ENCODE measurements at places on chromosomes 4 and X. TPM values are rescaled to one million over a fixed set of nuclear protein-coding genes. Genes with fewer than 3 reads are reported as not detected.

GRCh38 chrX:134782796-134783195 lies 124.5 kb upstream of the PLAC1 start:
- no peak for DNase-seq

- no peak for DNase-seq
Measured at GRCh38 chr4:7074426-7074825, 6.6 kb upstream of the GRPEL1 start.

DNA sequence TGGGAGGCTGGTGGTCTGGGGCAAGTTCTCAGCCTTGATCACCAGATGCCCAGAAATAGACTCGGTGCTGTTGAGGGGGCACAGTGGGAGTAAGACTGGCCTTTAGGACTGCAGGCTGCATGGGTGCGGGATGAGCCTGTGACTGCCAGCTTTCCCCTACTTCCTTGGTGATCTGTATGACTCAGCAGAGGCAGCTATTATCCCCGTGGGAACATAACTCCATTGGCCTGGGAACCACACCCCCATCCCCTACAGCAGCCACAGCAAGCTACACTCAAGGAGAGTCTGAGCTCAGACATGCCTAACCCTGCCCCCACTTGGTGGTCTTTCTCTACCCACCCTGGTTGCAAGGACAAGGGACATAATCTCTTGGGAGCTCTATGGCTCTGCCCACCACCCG lies 20.6 kb downstream of the CLIC2 start:
- no peak for DNase-seq

DNA sequence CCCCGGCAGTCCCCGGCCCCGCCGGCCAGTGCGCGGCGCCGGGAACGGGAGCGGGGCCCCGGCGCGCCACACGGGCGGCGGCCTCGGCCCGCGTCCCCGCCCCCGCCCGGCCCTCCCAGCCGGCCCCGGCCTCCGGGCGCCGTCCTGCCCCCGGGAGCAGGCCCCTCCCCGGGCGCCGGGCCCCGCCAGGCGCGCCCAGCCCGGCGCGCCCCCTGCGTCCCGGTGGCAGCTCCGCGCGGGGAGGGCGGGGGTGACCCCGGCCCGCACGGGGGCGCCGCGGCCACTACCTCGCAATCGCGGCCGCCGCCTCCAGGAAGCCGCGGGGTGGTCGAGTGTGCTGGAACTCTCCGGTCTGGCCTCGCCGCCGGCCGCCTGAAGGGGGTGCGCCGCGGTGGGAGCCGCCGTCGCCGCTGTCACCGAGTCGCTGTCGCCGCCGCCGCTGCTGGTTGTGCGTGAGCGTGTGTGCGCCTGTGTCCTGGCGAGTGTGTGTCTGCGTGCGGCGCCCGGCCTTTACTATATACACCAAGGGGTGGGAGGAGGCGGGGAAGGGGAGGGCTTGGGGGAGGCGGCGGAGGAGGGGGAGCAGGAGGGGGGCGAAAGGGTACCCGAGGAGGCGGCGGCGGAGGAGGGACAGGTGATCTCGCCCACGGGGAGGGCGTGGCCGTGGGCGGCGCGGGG lies at the start of gene RAI2:
Gene RAI2 (minus strand): TSS at position 488 of the 678 bp plus-strand sequence. CDS start 59,288 bp downstream, outside the sequence.
- peak; percentile 64 for DNase-seq

GRCh38 chrX:150504397-150505182 lies 63.8 kb upstream of the MTM1 start:
- DNase-seq = no peak

GRCh38 chrX:107576841-107577240 lies 51.5 kb upstream of the PRPS1 start:
- DNase-seq = no peak

SPOCK3 gene
- total RNA-seq = not detected

F9 gene
- total RNA-seq = not detected
